ENCODE measurements at places on chromosomes 6 and 20.

DNA sequence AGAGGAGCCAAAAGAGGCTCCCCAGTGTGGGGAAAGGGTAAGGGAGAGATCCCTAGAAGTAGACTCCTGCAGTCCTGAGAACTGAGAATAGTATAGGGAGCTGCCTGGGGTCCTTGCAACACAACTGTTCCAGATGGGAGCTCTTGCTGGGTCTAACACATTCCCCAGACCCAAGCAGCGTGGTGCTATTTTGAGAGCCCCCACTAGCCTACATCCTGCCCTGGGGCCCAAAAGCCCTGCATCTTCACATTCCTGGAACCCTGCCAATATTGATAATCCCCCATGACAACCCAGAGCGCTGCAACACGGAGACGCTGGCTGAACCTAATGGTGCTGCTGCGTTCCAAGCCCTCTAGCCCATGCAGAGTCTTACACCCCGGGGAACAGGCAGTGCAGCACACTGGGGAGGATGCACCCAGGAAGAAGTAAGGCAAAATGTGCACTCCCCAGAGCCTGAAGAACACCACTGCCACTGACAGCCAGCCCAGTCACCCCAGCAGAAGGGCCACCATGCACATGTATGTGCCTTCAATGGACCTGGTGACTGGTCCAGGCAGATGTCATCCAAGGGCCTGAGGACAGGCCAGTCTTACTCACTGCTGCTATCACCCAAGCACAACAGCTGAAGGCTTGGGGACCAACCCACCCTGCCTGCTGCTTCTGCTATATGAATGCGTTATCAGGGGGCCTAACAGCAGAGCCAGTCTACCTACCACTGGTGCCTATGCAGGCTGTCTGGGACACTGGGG is 7.0 kb upstream of the RNF217 start:
- no peak for DNase-seq

- no peak for DNase-seq
Observed at GRCh38 chr6:87993356-87993755, 54.3 kb upstream of the SPACA1 start.

DNA sequence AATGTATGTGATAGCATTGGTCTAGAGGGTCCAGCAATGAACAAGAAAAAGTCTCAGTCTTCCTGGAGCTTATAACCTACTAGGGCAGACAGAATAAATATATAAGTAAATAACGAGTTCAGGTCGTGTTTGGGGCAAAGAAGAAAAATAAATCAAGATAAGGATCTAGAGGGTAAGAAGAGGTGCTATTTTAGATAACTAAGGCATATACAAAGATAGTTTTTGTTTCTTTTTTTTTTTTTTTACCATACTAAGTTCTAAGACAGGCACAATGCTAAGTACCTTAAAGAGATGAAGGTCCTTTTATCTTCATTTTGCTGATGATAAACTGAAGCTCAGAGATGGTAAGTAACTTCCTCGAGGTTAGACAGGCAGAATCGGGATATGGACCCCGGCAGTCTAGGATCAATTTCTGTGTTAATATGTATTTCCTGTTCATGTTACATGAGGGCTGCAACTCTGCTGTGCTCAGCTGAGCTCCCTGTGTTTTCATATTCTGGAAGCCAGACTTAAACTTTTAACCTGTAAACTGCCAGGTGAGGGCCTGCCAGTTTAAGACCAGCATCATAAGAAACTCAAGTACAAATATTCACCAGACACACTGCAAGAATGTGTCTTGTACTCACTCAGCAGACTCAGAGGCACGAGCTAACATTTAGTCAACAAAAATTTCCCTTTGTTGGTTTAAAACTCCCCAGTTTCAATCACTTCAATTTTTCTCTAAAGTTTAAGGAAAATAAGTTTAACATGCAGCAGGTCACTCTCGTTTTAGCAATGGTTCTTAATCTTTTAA is 23.3 kb downstream of the SESN1 start:
- DNase-seq, result no peak

GRCh38 chr20:22663528-22664025 is 79.2 kb upstream of the FOXA2 start:
- no peak for DNase-seq

DNA sequence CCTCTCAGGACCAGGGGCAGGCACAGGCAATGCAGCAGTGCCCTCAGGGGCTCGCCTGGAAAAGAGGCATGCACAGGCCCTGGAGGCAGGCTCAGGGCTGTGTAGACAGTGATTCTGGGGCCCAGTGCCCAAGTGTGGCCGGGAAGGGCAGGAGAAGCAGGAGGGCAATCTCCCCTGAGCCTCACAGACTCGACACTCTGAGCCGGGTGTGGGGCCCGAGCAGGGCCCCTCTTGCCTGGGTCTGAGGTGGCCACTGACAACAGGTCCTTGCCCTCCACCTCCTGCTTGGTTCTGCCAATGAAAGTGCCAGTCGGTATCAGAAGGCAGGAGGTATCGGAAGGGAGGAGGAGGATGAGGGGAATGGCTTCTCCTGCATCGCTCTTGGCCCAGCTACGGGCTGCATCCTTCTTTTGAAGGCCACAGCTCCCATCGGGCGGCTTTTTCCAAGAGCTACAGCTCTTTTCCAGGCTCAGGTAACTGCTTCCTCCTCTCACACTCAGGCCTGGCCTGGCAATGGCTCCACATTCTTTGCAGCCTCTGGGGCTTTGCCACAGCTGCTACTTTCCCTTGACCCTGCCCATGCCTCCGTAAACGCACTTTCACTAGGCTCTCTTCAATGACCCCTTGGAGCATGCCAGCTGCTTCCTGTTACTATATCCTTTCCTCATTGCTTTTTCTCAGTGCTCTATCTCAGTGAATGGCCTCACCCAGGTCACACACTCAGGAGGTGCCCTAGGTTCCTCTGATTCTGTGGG is 24.5 kb downstream of the GABRR2 start:
- DNase-seq, result no peak

- no peak for DNase-seq
Observed at GRCh38 chr6:74505391-74505790, 700.5 kb downstream of the COL12A1 start.

All from GM19239 (cell line).